Stimulated activated CD8-positive, alpha-beta memory T cell treated with anti-CD3 and anti-CD28 coated beads, Interleukin-12 subunit alpha, Interleukin-12 subunit beta, amount 100 ng/mL, for 4 hours (primary cell): ENCODE measurements at places on chromosomes 4 and X.

DNA sequence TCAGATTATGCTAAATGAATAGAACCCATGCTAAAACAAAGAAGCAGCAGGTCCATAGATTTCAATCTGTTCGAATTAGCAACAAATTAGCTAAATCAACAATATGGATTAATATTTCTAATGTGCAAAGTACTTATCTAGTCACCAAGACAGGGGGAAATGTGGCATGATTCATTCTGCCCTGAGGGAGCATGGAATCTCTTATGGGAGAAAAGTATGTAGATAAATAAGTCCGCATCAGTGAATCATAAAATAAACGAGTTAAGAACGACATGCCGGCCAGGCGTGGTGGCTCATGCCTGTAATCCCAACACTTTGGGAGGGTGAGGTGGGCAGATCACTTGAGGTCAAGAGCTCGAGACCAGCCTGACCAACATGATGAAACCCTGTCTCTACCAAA is 102.1 kb downstream of the ANOS1 start:
- no peak for DNase-seq

DNA sequence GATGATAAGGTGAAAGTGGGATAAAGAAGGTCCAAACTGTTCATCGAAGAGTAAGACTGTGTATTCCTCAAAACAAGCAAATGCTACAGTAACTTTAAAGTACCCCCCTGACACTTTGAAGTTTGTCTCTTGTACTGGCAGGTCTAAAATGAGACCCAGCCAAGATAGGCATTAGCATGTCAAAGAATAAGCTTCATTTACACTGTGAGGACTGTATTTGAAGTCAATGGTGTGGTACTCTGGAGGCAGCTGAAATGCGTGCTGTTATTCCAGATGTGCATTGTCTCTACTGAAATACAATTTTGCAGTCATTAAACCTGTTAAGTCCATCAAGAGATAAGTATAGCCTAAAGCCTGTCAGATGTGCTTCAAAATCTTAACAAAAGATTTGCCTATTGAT is 288.9 kb upstream of the TECRL start:
- no peak for DNase-seq

GRCh38 chrX:103539695-103540094 is 20.4 kb upstream of the RAB40A start:
- no peak for DNase-seq

DNA sequence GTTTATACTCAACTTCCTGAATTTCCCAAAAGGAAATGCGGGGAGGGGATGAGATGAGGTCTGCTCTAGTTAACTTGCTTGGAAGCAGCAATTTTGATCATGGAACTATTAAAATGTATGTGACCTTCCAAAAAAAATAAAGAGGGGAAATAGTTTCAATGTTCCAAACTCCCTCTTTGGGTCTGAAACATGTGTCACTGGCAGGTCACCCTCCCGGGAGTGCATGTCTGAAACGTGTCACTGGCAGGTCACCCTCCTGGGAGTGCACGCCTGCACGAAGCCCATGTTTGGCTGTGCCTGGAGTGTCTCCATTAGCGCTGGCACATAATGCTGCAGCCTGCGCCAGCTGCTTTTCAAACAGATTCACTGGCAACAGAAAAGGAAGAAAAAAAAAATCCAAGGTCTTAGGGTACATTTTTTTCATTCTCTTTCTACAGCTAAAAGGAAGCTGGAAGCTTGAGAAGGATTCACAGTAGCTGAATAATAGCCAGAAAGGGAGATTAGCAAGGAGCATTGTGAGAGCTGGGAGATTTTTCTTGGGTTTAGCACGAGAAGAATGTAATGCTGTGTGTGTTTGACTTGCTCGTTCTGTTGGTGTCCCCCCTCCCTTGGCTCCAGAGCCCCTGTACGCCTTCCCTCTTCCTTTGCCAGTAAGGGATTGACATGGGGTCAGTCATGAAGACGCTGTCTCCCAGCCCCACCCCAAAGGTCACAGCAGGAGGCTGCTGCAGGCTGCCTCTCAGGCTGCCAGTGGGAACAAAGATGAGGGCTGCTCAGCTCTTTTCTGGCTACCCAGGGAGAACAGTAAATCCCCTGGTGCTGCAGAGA is 39.2 kb upstream of the TLR3 start:
- no peak for DNase-seq

GRCh38 chr4:90824266-90825150 is 697.3 kb downstream of the CCSER1 start:
- no peak for DNase-seq

DNA sequence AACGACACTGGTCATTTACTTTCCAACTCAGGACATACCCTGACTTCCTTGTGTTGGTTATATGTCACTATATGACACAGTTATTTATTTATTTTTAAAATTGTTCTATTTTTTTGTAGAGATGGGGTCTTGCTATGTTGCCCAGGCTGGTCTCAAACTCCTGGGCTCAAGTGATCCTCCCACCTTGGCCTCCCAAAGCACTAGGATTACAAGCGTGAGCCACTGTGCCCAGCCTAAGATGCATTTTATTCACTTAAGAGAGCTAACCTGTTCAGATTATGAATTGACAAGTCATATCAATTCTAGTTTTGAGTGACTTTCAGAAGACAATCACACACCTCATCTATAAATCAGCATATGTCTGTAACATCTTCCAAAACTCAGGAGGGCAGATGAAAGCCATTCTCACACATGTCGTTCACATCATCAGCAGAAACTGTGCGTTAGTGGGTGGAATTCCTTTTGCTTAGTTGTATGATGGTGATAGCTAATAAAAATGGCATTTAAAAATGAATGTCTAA is 9.4 kb upstream of the RHOH start:
- DNase-seq, result no peak
